A549 treated with CORT108297 at 1 μM for 4 hours (cell line): ENCODE measurements at places on chromosomes 13 and 19. TPM values are rescaled to one million over a fixed set of nuclear protein-coding genes. Genes with fewer than 3 reads are reported as not detected.

The SYNGR4 gene
- 2.5 to 3.7 TPM (median 3.2 TPM) in 5 replicates for total RNA-seq

The ZNF99 gene
- total RNA-seq = not detected in 5 replicates

The DNAJC3 gene
- 11.1 to 15.6 TPM (median 11.6 TPM) in 5 replicates for total RNA-seq

The MCEMP1 gene
- not detected in 5 replicates for total RNA-seq

The WDR87 gene
- not detected in 5 replicates for total RNA-seq

The ZNF850 gene
- 0.29 to 1.0 TPM (median 0.68 TPM) in 5 replicates for total RNA-seq

The C19orf53 gene
- total RNA-seq = 129 to 218 TPM (median 210 TPM) in 5 replicates

The APC2 gene
- total RNA-seq = 1.2 to 2.3 TPM (median 1.6 TPM) in 5 replicates

The MUC16 gene
- 0.02 to 0.07 TPM (median 0.05 TPM) in 5 replicates for total RNA-seq

The SHKBP1 gene
- total RNA-seq = 102 to 155 TPM (median 145 TPM) in 5 replicates

The NRTN gene
- total RNA-seq = 0.27 to 0.89 TPM (median 0.48 TPM) in 5 replicates

The PCSK4 gene
- total RNA-seq = 0.47 to 1.1 TPM (median 0.82 TPM) in 5 replicates

The DCT gene
- total RNA-seq = not detected in 5 replicates

The ZNF773 gene
- 3.9 to 6.3 TPM (median 4.6 TPM) in 5 replicates for total RNA-seq

The CCDC169 gene
- total RNA-seq = 0.15 to 0.35 TPM (median 0.32 TPM) in 5 replicates

The ACTN4 gene
- total RNA-seq = 840 to 1,278 TPM (median 1,154 TPM) in 5 replicates
